ENCODE measurements at places on chromosomes 5 and 9.

DNA sequence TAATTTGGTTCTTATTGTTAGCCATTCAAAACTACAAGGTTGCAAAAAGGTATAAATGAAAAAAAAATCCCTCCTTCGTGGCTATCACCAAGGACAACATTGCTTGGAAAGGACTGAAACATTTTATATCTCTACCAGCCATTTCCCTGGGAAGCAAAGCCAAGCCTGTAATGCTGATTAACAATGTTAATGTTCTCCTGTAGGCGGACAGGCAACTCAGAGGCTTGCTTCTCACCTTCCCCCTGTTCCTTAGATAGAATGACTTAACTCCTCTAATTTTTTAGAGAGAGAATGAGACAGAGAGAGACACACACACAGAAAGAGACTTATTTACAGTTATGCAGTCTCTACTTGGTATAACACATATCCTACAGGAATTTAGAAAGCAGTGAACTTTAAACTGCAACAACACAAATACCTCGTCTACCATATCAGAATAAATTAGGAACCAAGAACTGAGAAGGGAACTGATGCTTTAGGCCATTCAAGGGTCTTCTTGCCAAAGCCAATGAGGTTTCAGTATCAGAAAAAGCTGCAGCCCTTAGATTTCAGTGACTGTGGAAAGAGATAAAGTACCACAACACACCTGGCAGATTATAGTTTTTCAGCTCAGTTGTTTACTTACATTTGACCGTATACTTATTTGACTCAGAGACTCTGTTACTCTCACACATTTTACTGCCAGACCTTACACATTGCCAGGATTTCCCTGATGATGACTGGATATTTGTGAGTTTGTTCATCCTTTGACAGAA is 20.9 kb upstream of the MAN2A1 start:
- DNase-seq: no peak

DNA sequence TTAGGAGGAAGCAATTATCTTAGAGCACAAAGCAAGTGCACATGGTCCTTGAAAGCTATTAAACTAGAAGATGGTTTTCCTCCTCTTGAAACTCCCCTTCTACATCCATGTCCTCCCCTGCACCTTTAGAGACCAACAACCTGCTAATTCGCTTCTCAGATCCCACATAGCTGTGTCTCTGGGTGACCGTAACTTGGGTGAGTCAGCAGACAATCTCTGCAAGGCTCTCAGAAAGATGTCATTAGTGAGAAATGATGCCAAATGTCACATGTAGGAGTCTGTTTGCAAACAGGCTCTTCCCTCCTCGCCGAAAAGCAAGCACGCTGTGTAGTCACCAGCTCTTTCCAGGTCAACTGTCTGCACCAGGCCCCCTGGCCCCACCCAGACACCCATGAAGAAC is 291.8 kb downstream of the SLIT3 start:
- no peak for DNase-seq

DNA sequence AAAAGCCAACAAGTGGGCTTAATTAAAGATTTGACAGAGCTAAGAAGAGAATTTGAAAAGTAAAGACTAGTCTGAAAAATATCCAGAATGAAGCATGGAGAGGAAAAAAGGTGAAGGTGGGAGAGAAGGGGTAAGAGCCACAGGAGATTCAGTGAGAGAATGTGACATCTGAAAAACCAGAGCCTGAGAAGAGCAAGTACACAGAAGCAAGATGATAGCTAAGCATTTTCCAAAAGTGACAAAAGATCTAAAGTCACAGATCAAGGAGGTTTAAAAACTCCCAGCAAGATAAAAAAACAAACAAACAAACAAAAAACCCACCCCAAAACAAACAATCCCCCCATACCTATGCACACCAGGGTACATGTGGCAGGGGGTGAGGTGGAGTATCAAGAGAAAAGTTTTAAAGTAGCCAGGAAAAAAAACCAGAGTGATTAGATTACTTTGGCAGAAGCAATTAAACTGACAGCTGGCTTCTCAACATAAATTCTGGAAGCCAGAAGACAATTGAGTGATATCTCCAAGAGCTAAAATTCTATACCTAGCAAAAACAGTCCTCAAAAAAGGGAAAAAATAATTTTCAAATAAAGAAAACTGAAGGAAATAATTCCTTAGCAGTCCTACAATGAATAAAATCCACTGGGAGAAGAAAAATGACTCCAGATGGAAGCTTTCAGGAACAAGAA is 111.4 kb downstream of the RAPGEF6 start:
- no peak for DNase-seq

GRCh38 chr9:124377551-124378406 is 37.5 kb downstream of the PSMB7 start:
- DNase-seq: no peak

- peak; percentile 36 for DNase-seq
Observed at GRCh38 chr5:174724484-174725260, at the start of gene MSX2. Gene MSX2, plus strand, starts transcription at chr5:174724582. Its CDS starts 78 bp downstream, at chr5:174724660.

DNA sequence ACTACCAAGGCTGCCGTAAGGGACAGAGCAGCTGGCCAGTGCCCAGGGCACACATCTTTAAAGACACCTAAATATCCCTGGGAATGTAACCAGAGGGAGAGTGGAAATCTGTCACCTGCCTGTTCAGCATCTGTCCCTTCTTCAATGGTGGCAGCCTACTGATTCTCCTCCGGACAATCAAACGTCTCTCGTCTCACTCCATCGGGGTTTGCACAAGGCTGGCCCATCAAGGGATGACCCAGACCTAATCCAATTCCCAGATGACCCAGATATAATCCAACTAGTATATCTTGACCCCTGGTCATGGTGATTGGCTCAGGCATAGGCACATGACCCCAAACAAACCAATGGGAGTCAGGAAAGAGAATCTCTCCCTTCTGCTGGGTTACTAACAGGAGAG is 93.5 kb downstream of the HRH2 start:
- no peak for DNase-seq

- DNase-seq: no peak
Observed at GRCh38 chr9:95504053-95504963, 12.5 kb downstream of the PTCH1 start.

DNA sequence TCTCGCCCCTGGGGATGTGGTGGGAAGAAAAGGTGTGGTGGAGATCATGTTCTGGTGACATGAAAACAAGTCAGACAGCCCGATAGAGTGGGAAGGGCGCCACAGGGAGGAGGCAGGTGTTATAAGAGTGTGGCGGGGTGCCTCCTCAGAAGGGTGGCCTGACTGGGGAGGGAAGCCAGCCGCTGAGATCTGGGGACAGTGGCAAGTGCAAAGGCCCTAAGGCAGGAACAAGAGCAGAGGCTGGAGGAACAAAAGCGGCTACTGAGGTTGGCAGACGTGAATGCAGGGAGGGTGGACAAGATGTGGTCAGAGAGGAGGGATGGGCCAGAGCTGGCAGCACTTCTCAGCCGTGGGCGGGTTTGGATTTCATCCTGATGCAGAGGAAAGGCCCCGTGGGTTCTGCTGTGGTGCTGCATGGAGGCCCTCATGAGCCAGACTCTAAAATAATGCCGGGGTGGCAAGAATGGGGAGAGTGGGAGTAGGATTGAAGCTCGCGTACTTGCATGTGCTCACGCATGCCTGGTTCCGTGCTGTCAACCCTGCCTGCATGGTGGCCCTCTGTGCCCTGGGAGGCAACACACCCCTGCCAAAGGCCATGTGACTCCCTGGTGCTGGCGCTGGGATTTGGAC is 89.2 kb downstream of the MVB12B start:
- DNase-seq: no peak

DNA sequence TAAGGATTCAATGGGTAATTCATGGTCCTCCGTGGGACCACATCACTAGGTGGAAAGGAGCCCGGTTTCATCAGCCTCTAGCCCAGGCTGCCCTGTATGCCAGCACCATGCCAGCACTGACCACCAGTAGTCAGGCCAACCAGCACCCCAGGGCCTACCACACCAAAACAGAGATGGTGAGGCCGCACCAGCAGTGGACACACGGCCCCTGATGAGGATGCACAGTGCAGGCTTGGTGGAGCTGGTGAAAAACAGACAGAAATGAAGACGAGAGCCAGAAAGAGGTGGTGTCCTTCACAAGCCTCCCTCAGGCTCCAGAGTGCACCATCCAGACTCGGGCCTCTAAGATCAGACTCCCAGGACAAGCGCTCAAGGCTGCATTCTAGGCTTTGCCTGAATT is 128.2 kb downstream of the MED10 start:
- DNase-seq: no peak

- no peak for DNase-seq
Observed at GRCh38 chr5:96247708-96248107, 185.3 kb downstream of the PCSK1 start.

GRCh38 chr9:128771094-128771721 is 519 bp downstream of the ZER1 start:
- no peak for DNase-seq

DNA sequence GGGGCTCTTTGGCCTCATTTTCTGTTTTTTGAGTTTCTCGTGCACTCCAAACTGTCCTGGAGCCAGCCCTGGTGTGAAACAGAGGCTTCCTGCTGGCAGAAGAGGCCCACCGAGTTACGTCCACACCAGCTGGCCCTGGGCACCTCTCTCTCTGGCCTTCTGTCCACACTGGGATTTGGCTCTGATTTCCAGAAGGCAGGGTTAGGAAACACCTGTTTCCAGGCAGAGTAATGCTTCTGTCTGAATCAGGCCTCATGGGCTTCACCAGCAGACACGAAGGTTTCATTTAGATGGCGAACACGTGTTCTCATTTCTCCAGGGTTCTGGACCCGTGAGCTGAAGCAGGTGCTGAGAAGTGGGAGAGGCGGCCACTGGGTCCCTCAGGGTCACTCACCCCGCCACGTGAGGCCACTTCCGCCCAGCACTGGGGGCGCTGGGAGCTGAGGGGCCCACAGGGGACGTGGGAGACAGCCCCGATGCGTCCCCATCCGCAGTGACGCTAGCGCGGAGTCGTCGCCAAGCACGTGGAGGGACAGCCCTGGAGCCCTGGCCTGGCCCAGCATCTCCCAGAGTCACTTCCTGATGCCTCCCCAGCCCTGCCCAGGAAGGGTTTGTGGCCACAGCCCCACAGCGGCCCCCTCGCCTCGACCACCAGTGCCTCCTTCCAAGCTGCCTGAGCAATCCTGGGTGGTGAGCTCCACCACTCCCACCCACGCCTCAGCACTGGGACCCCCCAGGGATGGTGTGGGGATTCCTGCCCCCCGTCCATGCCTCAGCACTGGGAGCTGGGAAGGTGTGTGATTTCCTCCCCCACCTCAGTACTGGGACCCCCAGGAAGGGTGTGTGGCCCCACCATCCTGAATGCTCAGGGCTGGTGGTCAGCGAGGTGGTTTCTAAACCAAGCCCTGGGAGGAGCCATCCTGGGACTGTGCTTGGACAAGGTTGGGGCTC is 4.9 kb upstream of the LRRC14B start:
- DNase-seq: no peak

DNA sequence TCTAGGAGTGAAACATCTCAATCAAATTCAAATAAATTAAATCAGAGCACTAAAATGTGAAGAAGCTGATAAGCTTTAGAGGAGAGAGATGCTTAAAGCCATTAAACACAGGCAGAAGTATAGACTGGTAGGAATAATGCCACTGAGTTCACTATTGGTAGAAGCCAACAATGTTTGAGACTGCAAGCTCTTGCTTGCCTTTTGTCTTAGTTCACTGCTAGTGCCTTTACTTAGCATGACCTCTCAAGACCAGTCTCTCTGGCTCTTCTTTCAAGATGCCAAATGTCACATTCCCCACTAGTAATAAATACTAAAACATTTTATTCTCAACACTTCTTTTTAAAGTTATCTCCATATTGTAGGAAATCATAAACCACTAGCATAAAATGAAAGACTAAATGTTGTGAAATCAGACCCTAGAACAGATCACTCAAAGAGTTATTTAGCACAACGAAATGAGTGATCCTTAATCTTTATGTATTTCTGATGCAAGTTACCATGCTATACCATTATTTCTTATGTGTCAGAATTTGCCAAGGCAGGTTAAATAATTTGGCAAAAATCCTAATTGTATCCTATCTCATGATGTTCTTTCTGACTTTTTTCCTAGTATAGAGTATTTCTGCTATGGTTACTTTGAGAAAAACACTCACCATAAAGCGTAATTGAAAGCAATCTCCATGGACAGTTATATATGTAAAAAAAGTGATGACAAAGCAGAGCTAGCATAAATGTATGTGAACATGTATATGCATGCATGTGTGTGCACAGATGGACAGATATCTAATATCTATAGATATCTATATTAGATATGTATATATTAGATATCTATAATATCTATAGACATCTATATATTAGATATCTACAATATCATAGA is 57.5 kb downstream of the PJA2 start:
- DNase-seq: no peak

GRCh38 chr5:54361691-54362411 is 51.5 kb upstream of the ARL15 start:
- DNase-seq: no peak

GRCh38 chr5:56588636-56589480 is 226.5 kb upstream of the MAP3K1 start:
- DNase-seq: peak; percentile 19

DNA sequence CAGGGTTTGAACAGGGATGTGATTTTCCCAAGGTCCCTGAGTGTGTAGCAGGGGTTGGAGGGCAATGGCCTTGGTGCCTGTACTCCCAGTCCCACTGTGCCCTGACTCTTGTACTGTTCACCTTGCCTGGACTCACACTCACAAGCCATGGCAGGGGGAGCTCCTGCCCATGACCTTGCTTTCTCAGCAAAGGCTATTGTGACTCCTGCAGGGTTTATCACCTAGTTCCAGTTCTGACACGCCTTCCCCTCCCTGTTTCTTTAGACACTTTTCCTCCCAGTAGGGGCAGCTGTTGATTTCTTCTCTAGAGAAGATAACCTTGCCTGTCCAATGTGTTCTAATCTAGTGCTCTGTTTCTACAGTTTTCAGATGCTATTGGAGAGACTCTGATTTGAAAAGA is 139.5 kb downstream of the FSTL4 start:
- no peak for DNase-seq

GRCh38 chr5:14781106-14781505 is 90.5 kb downstream of the ANKH start:
- no peak for DNase-seq

GRCh38 chr5:122697191-122697590 is 77.7 kb upstream of the SNX2 start:
- no peak for DNase-seq
